CD4-positive, alpha-beta T cell treated with Interleukin-21 for 1 hour (primary cell): ENCODE measurements at places on chromosomes 4 and X.

DNA sequence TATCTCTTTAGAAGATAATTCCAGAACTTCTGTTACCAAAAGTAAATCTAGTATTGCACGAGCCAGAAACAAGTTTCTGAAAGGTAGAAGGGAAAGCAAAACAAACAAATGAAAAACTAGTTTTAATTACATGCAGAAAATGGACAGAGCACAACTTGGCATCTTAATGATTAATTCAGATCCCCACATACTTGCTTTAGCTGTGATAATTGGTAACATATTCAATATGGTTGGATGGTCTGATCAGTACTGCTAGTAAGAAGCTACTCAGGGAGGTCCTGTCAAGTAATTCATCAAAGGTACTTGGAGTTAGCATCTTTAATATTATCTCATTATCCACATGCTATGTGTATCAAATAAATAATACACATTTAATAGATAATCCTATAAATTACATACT, 204.3 kb downstream of the TRAM1L1 start:
- no peak for DNase-seq

GRCh38 chr4:40918330-40918729, 168.6 kb downstream of the NSUN7 start:
- no peak for DNase-seq

GRCh38 chr4:76302826-76303438, 3.6 kb upstream of the STBD1 start:
- no peak for DNase-seq

DNA sequence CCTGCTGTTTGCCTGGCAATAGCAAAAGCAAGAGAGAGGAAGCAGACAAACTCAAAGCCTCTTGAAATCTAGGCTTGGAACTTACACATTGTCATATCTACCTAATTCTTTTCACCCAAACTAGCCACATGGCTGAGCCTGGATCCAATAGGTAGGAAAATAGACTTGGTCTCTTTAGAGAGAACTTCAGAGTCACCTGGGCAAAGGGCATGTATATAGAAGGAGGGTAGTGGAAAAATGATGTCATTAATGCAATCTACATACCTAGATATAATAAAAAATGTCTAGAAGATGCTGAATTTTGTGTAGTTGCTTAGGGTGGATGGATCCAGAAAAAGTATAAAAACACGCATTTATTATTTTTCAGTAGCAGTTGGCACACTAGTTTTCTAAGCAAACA, 237.0 kb upstream of the GEMIN8 start:
- no peak for DNase-seq

DNA sequence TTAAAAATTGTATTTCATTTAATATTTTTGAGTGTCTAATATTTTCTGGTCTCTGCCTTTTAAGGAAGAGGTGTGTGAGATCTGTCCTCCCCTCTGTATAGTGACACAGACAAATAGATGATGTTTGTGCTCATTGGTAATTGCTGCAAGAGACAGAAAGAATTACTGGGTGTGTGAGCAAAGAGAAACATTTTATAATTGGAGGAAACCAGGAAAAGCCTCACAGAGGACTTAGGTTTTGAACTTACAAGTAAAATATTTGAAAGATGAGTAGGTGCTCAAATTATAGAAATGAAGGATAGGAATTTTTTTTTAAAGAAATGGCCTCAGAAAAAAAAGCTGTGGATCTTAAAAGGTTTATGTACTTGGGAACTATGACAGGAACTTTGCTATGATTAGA, 149.8 kb downstream of the SPCS3 start:
- DNase-seq, result no peak

DNA sequence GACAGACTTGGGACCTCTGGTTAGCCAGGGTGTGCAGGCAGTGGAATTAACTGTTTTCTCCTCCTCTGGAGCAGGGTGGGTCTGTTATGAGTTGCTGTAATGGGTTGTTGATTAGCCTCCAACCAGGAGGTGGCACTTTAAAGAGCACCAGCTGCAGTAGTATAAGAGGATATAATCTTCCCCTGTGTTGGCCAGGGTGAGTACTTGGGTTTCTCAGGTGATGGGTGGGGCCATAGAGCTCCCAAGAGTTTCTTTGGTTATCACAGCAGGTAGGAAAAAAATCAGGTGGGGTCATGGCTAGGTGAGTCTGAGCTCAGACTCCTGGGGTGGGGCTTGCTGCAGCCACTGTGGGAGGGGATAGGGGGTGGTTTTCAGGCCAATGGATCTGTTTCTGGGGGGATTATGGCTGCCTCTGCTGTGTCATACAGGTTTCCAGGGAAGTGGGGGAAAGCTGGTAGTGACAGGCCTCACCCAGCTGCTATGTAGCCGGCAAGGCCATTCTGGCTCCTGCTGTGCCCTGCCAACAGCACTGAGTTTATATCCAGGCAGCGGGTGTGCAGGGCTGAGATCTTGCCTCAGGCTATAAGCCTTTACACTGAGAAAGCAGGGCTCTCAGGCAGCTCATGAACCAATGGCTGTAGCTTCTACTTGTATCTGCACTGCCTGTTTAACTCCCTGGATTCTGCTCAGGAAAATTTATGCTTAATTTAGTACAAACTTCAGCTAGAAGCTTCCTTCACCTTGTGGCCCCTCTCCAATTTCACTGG, 70.1 kb downstream of the CCNG2 start:
- DNase-seq, result no peak

- no peak for DNase-seq
Measured at GRCh38 chr4:138835832-138836533, 179.6 kb upstream of the NOCT start.

DNA sequence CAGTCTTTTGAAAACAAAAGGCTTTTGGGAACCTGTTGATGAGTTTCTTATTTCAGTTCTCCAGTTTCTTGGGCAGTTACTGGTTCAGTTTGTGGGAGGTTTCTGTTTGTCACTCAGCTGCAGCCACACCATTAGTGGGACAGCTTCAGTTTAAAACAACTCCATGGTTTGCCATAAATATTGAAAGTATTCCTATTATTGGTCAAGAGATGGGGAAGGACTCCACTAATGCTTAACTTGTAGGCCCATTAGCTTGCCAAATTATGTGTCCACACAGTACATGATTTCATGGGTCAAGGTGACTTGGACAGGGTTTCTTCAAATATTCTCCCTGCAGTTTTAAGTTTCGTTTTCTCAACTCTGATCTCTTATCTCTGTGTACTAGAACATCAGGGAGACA, 15.5 kb upstream of the ASIC5 start:
- no peak for DNase-seq

DNA sequence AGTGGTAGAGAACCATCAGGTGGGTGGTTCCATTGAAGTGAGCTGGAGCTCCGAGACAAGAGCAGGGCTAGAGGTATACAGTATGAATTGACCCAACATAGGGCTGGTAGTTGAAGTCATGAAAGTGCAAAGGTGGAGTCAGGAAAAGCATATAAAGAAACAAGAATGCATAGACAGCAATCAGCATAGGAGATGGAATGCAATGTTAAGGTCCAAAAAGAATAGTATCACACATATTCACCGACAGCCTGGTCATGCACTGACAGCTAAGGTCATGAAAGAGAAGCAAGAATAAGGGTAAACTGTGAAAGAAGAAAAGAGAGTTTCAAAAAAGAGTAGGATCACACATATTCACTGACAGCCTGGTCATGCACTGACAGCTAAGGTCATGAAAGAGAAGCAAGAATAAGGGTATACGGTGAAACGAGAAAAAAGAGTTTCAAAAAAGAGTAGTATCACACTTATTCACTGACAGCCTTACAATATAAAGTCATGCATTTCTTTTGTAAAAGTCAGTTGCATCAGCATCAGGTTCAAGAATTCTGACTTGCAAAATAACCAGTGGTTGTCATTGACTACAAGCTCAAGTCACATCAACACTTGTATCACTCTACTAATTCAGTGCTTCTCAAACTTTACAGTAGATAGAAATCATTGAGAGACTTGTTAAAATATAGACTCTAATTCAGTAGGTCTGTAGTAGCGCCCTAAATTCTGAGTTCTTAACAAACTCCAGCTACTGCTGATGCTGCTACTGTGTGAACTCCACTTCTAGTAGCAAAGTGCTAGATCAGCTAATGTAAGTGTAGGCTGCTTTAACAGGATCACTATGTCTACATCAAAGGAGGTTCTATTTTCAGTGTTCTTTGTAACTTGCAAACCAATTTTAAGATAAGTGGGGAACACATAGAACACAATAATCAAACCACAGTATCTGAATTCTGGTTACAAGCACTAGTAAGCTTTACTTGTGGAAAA, 221.9 kb downstream of the PDGFC start:
- no peak for DNase-seq
